ENCODE measurements at places on chromosomes 7 and 10.
A peak's percentile ranks its signal among the peaks of the same experiment; 100 is the strongest.

DNA sequence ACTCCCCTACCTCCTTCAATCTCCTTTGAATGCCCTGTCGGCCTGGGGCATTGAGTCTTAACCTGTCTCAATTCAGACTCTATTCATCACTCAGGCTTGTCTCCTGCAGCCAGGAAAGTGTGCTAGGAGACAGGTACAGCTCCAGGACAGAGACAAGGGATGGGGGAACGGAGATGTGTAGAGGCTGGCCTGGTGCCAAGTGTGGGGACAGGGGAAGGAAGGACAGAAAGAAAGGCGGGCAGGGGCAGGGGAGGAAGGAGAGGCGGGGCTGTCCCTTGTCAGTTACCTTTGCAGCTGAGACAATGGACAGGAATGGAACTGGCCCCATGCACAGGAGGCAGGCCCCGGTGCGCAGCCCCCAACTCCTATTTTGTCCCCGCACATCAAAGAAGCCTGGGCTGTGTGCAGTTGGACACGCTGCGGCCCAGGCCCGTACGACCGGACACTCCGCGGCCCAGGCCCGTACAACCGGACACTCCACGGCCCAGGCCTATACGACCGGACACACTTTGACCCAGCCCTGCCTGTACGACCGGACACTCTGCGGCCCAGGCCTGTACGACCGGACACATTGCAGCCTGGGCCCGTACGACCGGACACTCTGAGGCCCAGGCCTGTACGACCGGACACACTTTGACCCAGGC is 36.9 kb downstream of the CHST15 start:
- DNase-seq, result no peak

GRCh38 chr10:125123476-125124114 is 36.8 kb downstream of the CTBP2 start:
- DNase-seq, result no peak

DNA sequence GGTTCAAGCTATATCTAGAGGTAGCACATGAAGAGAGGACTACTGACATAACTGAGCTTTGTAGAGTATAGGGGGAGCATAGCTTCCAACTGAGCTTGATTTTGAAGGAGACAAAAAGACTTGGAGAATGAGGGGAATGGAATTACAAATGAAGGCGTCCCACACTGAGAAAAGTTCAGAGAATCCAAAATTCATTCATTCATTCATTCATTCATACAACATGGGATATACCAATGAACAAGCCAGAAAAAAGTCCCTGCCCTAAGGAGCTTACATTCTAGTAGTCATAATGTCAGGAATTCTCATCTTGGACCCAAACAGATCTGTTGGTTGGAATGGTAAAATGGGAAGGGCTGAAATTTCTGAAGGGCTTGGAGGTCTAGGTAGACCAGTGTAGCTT is 62.0 kb downstream of the ENTPD1 start:
- DNase-seq, result no peak

- peak; percentile 65 for DNase-seq
Observed at GRCh38 chr7:94338921-94339371, 55.7 kb upstream of the COL1A2 start.

DNA sequence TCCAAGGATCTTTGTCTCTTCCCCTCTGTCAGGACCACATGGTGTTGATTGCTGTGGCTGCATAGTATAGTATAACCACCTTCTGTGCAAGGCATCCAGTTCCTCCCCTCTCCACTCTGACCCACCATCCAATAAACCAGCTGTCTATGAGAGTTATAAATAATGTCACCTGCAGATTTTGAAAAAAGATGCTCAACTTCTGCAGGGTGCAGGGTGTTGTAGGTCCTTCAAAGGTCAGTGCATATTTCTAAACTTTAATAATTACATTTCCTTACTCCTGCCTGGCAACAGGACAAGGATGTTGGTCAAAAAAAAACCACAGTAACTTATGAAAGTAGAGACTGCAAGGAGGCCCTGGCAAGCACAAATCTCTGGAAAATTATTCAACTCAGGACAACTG is 166.2 kb downstream of the PKD1L1 start:
- peak; percentile 77 for DNase-seq

- DNase-seq, result no peak
Observed at GRCh38 chr10:122333037-122333436, 41.5 kb upstream of the PLEKHA1 start.

GRCh38 chr7:148967032-148967372 is 61.3 kb downstream of the PDIA4 start:
- DNase-seq, result no peak

DNA sequence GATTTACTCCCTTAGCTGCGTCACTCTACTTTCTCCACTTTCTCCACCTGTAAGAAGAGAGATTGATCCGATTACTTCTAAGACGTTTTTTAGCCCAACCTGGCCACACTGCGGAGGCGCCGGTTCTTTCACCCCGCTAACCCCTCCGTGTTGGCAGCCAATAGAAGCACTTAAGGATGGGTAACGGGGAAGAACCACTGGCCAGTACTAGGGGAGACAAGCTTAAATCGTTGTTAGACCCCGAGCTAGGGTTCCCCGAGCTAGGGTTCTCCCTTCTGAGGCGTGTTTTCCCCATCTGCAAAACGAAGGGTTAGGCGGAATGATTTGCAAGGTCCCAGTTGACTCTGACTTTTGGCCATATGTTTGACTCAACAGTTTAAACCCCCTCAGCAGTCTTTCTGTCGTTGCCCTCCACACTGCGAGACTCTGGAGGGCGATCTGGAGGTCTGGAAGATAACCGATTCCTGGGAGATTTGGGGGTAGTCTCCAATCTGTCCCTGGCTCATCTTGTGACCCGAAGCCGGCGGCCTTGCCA is 644 bp downstream of the UMAD1 start:
- no peak for DNase-seq

- DNase-seq, result no peak
Observed at GRCh38 chr7:155352076-155352752, 54.5 kb downstream of the INSIG1 start.

DNA sequence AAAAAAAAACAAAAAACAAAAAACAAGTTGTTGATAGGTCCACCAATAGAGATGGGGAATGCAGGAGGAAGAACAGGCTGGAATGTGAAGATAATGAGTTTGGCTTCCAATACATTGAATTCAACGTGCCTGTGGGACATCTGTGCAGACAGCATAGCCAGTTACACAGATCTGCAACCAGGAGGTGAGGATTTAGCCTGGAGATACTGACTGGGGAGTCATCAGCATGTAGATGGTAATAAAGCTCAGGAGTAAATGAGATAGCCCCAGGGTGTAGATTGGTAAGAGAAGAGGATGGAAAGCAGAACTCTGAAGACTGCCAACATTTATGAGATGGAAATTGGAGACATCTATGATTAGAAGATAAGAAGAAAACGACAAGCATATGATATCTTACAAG is 4.7 kb upstream of the TRIM8 start:
- no peak for DNase-seq

GRCh38 chr7:105187302-105188169 is 173.5 kb downstream of the KMT2E start:
- no peak for DNase-seq

GRCh38 chr10:78846760-78847159 is 222.0 kb upstream of the ZMIZ1 start:
- DNase-seq, result no peak

DNA sequence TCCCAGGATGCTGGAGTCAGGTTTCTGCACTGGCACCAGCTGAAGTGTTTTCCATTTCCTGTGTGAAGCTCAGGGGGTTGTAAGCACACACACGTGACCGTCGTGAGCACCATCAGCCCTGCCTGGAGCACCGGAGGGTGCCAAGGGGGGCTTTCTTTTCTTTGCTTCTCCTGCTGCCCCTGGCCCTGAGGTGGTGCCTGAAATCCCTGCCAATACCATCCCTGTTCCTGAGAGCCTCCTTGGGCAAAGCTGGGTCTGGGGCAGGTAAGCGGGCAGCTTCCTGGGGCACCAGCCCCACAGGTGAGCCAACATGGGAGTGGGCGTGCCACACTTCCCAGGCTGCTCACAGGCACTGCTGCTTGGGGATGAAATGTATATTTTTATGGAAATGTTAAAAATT is 593.6 kb downstream of the DNAJB6 start:
- DNase-seq, result no peak

DNA sequence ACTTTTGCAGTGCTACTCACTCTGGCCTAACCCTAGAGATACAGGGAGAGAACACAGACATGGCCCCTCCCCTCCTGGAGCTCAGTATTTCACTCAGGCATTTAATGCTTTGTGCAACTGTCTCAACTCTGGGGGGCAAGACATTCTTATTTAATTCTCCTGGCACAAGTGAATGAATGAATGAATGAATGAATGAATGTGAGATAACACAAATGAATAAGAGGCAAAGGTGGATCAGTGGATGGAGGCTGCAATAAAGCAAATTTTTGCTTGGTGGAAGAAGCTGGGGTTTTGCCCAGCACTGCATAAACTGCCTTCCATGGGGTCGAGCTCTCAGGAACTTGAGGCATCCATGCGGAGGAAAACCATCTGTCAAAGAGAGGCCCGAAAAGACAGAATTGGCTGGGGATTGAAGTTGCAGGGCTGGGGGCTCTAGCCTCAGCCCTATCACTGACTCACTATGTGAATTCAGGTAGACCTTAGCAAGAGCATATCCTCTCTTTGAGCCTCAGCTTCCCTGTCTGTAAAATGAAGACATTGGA is 441.4 kb upstream of the ZMIZ1 start:
- no peak for DNase-seq

DNA sequence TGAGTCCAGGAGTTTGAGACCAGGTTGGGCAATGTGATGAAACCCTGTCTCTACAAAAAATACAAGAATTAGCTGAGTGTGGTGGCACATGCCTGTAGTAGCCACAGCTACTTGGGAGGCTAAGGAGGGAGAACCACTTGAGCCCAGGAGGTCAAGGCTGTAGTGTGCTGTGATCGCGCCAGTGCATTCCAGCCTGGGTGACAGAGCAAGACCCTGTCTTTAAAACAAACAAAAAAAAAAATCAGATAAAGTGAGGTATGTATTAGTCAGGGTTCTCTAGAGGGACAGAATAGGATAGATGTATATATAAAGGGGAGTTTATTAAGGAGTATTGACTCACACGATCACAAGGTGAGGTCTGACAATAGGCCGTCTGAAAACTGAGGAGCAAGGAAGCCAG is 101.5 kb upstream of the GPR26 start:
- DNase-seq, result no peak

DNA sequence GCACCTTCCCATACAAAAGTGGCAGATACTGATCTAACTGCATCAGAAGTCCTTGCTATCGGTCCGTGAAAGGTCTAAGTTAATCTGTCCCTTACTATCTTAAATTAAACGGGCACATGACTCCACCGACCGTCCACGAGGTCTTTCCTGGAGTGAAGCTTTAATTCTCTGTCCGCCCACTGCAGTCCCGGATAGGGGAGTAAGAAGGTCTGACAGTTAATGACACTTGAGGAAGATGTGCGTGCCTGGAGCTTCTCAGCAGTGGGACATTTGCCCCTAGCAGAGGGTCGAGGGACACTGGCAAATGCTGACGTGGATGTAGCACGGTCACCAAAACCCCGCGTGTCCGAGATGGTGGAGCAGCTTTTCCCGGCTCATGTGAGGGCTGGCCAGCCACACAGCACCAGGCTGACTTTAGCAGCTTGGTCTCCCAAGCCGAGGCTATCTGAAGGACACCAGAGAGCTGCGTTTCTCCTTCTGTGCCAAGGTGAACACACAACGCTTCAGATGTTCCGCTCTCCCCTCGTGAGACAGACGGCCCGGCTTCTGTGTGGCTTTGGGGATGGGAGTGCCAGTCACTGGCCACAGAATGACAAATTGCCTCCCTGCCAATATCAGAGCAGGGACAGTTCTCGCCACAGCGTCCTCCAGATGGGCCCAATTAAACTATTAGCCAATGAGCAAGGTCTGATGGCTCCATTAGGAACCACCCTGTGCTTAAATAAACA is 86.6 kb downstream of the ADARB2 start:
- DNase-seq, result no peak

GRCh38 chr7:73487486-73487885 is 34.6 kb downstream of the BAZ1B start:
- DNase-seq, result no peak

GRCh38 chr7:37833107-37833817 is 15.1 kb upstream of the NME8 start:
- DNase-seq, result peak; percentile 20

DNA sequence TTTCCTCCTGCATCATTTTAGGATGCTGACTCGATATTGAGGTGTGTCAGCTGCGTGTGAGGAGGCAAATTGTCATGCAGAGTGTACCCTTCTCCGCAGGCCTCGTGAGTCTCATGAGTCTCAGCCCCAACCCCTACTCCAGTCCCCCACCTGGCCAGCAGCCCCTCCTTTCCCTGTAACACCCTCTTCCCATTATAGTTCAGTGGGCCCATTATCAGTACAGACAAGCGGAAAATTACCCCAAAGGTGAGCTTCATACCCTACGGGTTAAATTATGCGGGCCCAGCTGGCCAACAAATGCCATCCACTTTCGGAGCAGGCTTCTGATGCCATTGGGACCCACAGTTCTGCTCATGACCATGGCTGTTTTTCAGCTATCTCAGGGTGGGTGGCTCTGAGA is 25.2 kb downstream of the SFTPD start:
- DNase-seq, result no peak

GRCh38 chr7:129513546-129513945 is 11.2 kb downstream of the SMKR1 start:
- no peak for DNase-seq

GRCh38 chr7:37445790-37446189 is 2.9 kb downstream of the ELMO1 start:
- no peak for DNase-seq

GRCh38 chr10:10078446-10078845 is 939.2 kb upstream of the CELF2 start:
- DNase-seq, result no peak

- DNase-seq, result no peak
Observed at GRCh38 chr7:69122953-69123352, 475.3 kb upstream of the AUTS2 start.

DNA sequence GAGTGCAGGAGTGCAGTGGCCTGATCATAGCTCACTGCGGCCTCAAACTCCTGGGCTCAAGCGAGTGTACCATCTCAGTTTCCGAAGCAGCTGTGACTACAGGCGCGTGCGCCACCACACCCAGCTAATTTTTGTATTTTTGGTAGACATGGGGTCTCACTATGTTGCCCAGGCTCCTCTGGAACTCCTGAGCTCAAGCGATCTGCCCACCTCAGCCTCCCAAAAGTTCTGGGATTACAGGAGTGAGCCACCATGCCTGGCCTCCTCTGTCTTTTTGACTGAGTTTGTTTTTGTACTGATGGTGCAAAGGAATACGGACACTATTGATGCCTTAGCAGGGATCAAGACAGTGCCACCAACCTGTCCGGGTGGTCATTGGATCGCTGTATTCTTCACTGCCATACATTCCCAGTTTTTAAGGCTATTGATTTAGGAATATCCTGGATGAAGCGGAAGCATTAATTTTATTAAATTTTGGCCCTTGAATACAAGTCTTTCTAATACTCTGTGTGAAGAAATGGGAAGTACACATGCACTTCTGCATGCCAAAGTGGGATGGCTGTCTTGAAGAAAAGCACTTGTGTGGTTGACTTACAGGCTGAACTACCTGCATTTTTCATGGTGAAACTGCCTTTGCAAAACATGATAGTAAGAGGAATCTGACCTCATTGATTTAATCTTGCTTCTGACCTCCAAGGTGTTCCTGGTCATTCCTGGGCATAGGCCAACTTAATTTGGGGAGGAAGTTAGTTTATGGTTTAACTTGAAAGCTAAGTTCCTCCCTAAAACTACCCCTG is 2.1 kb upstream of the CUL2 start:
- no peak for DNase-seq

GRCh38 chr10:122878799-122879338 is 512 bp downstream of the FAM24B start:
- no peak for DNase-seq

All from fibroblast of skin of left quadriceps (primary cell).